ENCODE measurements at places on chromosomes 2 and 18.

GRCh38 chr2:179238027-179238426 is 26.6 kb downstream of the SESTD1 start:
- no peak for DNase-seq

GRCh38 chr18:74906184-74906583 is 302.8 kb downstream of the PTGR3 start:
- DNase-seq: no peak

DNA sequence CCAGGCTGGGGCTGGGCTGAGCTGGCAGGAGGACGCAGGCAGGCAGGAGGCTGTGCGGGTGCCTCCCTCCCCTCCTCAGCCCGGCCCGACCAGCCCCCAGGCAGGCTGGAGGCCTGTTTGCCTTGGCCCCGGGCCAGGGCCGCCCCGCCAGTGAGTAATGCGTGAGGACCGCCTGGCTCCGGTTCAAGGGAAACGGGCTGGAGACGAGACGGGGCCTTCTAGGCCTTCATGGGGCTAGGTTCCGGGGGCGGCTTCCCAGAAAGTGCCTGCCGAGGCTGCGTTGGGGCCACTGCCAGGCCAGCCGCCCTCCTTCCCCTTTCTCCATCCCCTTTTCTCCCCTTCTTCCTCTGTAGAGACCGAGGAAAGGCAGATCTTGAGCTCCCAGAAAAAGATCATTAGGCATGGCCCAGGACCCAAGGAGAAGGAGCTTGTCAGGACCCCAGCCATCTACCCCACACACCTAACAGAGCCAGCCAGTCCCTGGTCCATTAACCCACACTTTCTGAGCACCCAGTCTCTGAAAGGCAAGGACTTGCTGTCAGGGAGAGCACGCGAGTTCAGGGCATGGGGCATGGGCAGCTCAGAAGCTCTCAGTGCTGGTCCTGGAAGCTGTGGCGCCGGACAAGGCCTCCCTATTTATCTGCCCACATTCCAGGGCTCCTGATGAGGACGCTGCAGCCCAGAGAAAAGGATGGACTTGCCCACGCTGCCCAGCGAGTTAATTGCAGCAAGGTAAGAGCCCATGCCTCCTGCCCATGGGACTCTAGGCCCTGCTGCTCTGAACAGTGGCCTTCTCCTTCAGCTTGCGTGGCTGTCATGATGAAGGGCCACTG is 48.5 kb downstream of the SMAD7 start:
- no peak for DNase-seq

DNA sequence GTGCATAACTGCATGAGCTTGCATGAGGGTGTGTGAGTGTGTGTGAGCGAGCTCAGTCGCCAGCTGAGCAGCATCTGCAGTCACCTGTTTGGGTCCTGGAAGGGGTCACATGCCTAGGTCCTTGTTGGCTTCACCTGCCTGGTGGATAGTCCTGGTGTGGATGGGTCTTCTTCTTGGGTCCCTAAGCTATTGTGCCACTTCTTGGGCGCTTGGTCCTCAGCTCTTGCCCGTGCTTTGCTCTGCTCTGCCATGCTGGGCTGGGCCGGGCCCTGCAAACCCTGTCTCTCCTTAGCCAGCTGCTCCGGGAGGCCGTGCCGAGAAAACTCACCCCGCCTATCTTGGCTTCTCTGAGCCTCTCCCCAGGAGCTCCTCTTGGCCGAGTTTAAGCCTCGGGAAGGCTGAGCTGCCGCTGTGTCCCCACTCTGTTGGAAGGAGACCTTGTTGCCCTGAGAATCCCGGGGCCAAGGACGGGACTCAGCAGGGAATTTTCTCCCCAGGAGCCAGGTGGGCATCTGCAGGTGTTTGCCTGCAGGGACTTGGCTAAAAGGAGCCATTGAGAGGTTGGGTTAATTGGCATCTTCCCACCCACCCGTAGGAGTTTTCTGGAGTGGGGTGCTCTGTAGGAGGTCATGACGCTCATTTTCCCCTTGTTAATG is 300.8 kb downstream of the NDUFA10 start:
- DNase-seq: no peak

DNA sequence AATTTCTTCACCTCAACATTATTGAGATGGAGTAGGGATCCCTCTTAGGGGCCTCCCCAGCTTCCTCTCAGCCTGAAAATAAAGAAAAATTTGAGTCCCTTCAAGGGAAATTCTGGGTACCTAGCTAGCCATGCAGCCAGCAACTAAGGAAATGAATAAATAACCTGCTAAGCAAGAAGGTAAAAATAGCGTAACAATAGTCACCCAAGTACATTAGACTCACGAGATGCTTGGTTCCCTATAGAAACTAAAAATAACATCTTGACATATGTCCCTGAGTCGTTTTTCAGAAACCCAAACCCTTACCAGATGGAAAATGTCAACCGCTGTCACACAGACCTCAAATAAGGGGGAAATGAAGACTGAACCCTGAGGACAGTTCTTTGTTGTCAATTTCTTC is 51.9 kb downstream of the CACNB4 start:
- DNase-seq: no peak

DNA sequence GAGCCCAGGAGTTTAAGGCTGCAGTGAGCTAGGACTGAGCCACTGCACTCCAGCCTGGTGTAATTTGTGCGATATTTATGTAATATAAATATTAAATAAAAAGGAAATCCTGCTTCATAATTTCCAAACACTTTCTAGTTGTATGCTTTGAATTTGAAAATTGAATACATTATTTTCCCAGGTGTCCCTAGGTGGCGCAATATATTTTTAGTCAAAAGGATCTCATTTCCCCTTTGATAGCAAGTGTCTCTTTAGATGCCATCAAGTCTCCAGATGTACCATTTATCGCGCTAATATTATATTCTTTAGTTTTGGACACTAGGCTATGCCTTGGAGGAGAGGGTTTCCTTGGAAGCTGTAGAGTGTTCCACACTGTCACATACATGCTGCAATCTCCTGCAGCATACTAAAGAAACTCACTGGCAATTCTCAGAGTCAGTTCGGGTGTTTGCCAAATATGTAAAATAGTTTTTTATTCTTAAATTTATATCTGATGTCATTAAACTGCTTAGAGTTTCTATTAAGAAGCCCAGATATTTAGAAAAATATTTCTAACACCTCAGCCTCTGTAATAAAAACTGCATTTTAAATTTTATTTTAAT is 5.6 kb upstream of the WDR7 start:
- no peak for DNase-seq

Measured in esophagus squamous epithelium (tissue), 5 donors.